Neural crest cell (in vitro differentiated cells): ENCODE measurements at places on chromosomes 11 and 22.

GRCh38 chr11:77732143-77732542 is 88.4 kb downstream of the RSF1 start:
- DNase-seq, result no peak

GRCh38 chr11:29029452-29029851 is 921.3 kb downstream of the METTL15 start:
- DNase-seq, result no peak

DNA sequence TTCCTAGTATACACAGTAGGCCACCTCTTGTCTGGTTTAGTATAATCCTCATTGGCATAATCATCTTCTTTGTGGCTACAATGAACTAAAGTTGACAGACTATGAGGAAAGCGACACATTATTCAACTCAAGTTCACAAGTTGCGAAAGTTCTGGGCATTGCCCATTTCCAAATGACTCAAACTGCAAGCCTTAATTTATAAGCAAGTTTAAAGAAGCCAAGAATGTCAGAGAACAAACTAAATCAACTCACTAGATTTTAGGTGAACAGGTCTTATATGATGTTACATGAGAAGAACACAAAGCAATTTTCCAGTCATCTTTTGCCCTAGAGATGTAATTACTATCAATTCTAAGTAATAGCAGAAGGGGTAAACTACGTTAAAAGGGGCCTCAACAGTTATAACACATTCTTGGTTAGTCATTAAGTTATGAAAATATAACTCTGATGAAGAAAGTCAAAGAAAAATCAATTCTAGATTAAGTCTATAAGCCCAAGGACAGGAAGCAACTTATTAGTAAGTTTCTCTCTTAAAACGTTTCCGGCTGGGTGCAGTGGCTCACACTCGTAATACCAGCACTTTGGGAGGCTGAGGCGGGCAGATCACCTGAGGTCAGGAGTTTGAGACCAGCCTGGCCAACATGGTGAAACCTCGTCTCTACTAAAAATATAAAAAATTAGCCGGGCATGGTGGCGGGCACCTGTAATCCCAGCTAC is 21.5 kb downstream of the PICALM start:
- DNase-seq, result no peak

- no peak for DNase-seq
Observed at GRCh38 chr11:12232817-12233601, 122.6 kb downstream of the MICAL2 start.
